Mammary epithelial cell (primary cell): ENCODE measurements at places on chromosomes 3 and 15. TPM values are rescaled to one million over a fixed set of nuclear protein-coding genes. Genes with fewer than 3 reads are reported as not detected.
A peak's percentile ranks its signal among the peaks of the same experiment; 100 is the strongest.

- DNase-seq, result no peak
These were observed 1.4 kb downstream of the FAM227B start for GRCh38 chr15:49619226-49619625.

DNA sequence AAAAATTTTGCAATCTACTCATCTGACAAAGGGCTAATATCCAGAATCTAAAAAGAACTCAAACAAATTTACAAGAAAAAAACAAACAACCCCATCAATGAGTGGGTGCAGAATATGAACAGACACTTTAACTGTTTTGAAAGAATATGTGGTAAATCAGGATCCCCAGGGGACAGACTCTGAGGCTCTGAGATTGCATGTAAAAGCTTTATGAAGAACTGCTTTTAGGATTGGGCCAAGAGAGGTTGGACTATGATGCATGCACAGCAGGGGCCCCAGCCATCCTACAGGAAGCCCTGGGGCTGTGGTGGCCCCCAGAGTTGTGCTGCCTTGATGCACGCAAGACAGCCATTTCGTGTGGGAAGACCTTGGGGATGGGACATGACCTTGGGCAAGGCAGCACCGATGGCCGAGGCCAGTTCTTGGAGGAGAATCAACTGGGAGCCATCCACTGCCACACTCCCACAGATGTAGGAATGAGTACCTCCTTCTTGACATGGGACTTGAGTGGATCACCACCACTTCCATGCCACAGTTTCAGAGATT lies 298.1 kb upstream of the THBS1 start:
- DNase-seq, result no peak

ZNF80 gene
- not detected for polyA plus RNA-seq

SLC9C1 gene
- polyA plus RNA-seq, result not detected

UCN2 gene
- polyA plus RNA-seq, result 9.9 TPM

GP9 gene
- not detected for polyA plus RNA-seq

DNA sequence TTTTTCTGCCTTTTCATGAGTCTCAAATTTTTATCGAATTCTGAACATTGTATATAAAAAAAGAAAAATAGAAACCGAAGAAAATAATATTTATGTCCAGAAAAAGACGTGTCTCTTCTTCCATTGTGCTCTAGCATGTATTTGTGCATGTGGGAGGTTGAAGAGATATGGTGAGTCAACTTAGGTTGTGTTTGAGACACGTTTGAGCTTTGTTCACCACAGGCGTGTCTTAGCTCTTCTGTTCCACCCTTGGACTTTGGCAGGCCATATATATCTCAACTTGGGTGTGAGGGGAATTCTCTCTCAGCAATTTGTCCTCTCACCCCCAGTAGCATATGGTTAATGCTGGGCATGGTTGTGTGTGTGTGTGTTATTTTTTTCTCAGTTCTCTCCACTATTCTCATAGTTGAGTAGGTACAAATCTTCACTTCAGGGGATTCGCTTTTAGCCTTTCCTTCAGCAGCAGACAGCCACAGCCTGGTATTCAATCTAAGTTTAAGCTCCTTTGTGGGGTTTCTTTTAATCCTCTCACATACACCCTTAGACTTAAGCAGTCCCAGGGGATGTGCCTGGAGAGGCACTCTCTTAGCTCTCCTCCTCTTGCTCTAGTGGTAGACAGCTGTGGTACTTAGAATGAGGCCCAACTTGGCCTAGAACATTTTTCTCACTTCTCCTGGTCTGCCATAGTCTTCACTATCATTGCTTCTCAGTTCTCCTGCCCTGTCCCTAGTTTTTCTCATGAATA lies 286.5 kb upstream of the RBMS3 start:
- DNase-seq, result peak; percentile 6

GRCh38 chr3:132174500-132174899 lies 139.7 kb upstream of the CPNE4 start:
- DNase-seq, result peak; percentile 66

DNA sequence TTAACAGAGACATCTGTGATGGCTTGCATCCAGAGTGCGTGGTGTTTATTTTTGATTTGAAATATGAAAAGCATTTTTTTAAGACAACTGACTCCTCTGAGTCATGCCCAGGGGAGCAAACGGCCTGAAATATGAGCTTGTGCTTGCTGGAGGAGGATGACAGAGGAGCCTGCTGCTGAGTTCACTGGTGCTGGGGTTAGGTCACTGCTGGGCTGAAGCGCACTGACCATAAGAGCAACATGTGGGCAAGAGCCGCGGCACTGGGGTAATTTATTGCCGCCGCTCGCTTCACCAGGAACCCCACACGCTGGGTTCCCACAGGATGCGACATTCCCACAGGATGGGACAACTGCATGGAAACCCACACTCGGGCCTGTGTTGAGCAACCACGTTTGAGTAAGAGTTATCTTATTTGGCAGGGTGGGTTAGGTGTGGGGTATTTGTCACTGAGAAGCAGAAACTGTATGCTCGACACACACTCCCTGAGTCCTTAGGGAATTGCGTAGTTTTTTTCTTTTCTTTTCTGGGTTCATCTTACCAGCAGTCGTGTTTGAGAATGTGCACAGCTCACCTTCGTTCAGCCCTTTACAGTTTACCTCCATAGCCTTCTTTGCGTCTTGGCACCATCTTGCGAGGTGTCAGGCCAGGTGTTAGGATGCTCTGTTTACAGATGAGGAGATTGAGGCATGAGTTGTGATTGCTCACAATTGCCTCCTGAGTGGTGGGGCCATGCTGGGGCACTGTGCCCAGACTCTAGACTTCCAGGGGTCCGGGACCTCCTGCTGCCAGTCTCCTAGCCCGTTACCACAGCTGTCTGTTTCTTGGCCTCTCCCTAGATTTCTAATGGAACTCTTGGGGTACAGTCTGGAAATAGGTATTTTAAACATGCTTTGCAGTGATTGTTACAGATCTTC lies 60.4 kb downstream of the SMAD3 start:
- DNase-seq, result peak; percentile 93

VWA5B2 gene
- 0.01 TPM for polyA plus RNA-seq

DNA sequence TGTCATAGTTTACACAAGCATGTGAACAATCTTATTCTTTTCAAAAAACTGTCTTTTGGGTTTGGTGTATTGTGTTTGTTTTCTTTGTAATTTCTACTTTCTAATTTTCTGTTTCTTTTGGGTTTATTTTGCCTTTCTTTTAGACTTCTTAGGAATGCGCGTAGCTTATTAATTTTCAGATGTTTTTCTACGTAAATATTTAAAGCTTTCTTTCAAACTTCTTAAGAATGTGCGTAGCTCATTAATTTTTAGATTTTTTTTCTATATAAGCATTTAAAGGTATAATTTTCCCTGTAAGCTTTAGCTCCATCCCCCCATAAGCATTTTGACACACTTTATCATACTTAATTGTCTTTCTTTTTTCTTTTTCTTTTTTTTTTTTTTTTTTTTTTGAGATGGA lies 55.2 kb downstream of the RAD54L2 start:
- no peak for DNase-seq

MFGE8 gene
- 115 TPM for polyA plus RNA-seq

GPR171 gene
- not detected for polyA plus RNA-seq

DNA sequence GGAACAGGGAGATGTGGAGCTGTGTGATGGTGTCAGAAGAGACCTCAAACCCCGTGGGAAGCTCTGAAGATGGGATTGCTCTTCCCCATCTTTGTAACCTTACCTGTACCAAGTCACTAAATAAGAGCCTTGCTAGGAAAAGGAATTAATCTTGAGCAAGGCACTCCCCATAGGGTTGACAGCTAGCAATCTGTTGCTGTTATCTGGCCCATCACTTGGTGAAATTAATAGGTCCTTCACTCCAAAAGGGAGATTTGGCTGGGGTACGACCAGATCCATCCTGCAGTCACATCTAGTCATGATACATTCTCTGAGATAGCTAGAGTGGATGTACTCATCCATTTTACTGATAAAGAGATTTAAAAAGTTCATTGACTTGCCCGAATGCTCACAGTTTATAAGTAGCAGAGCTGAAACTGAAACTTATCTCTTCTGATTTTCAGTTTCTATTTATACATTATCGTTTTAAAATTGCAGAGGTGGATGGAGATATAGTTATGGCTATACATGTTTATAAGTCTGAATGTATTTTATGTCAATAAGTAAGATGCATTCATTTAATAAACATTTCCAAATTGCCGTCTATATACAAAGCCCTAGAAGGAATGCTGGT lies 299.1 kb upstream of the MCTP2 start:
- no peak for DNase-seq

DNA sequence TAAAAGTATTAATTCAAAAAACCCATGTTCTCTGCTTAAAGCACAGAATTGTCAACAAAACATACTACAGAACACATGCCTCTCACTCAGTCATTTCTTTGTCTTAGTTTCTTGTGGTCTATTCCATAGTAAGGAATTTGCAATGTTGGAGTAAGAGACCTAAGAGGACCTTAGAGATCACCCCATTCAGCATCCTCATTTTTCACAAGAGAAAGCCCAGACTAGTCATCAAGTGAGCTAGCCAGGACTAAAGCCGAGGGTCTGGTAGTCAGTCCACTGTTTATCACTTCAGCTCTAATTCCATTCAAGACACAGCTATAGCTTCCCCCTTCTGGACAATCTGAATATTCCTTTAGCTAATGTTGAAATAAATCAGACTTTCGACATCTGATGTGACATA lies 601.1 kb downstream of the FHIT start:
- no peak for DNase-seq

DNA sequence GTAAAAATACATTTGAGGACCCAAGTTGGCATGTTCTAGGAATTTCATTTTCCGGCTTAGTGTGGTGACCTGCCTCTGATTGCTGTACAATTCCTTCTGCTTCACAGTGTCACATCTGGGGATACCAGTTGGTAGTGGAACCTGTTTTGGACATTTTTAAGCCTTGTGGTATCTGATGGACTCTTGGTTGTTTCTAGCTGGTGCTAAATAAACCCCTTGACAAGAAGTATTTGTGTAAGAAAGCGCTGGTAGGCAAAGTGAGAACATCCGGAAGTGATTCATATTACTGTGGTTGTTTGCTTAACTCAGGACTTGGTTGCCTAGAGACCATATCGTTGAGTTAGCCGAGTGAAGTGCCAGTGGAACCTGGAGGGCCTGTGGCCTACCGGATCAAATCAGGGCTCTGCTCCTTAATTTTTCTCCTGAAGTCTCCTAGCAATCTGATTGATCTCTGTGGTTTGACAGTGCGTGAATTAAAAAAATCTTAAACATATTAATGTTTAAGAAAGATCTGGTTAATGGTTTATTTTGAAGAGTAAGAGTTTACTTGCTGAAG lies 12.8 kb downstream of the IQGAP1 start:
- peak; percentile 91 for DNase-seq

DNA sequence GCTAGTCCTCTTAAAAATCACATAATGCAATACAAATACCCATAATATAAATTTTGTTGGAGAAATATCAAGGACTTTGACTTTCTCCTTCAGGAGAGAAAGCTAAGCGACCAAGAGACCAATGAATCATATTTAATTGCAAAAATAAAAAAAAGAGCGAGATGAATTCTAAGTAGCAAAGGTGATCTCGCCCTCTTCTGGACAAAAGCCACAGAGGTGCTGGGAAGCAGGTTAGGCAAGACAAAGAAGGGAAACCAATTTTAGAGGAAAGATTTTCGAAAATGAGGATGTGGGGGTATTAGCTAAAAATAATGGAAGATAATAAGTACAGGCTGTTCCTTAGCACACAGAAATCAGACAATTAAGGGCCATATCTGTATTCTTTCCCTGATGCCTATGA lies 111.4 kb upstream of the PLAAT1 start:
- DNase-seq, result no peak

GRCh38 chr15:99371180-99372103 lies 120.2 kb downstream of the LRRC28 start:
- DNase-seq, result peak; percentile 6

GRCh38 chr3:52120556-52121463 lies 33.4 kb downstream of the POC1A start:
- peak; percentile 19 for DNase-seq

DNA sequence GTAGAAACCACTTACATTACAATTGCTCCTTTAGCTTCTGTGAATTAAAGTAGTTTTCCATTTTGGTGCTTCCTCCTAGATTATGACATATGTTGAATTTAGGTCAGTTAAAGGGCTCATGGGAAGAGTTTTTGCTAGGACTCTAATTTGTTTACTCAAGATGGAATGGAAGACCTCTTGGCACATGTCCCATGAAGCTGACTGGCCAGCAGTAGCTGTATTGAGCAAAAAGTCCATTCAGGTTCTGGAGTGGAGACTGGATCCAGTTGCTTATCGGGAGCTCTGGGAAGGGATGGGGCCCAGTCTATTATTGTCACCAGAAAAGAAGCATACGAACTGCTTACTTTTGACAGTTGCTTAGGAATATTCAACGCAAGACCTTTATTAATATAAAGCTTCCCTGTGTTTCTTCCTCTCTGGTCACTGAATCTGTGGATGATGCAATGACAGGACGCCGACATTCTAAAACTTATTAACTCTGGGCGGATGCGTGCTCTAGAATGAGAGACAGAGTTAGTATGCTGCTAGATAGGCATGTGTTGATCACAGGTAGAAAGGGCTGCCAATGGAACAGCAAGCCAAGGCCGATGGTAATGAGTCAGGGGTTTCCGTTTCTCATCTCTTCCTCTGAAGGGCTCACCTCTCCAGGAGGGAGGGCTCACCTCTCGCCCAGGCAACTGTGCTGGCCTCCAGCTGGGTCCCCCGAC lies 155.8 kb downstream of the NR1D2 start:
- no peak for DNase-seq

GRCh38 chr3:167898091-167898490 lies 162.6 kb downstream of the SERPINI1 start:
- no peak for DNase-seq

DNA sequence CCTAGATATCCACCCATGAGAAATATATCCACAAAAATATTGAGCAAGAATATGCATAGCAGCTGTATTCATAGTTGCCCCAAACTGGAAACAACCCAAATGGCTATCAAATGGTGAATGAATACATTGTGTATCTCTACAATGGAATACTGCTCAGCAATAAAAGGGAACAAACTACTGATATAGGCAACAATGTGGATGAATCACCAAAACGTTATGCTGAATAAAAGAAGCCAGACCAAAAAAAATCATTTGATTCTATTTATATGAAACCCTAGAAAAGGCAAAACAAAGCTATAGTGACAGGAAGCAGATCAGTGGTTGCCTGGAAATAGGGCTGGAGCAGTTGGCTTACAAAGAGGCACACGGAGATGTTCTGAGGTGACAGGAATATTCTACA lies 15.5 kb upstream of the CMTM7 start:
- DNase-seq, result peak; percentile 80

- no peak for DNase-seq
These were observed 78.9 kb upstream of the BLM start for GRCh38 chr15:90638201-90638691.

PEX5L gene
- polyA plus RNA-seq, result 0.86 TPM

HEXA gene
- 65.8 TPM for polyA plus RNA-seq

GRCh38 chr15:75864213-75865059 lies 21.2 kb downstream of the UBE2Q2 start:
- DNase-seq, result no peak

- no peak for DNase-seq
These were observed 329.9 kb downstream of the RBMS3 start for GRCh38 chr3:29610781-29611180.

GRIP2 gene
- 0.01 TPM for polyA plus RNA-seq

GRCh38 chr15:70289191-70289955 lies 191.7 kb upstream of the TLE3 start:
- no peak for DNase-seq
